ENCODE measurements at places on chromosomes 16 and 17.

- DNase-seq: no peak
Observed at GRCh38 chr16:89670496-89671431, 13.1 kb downstream of the SPATA33 start.

GRCh38 chr17:75617675-75618074 lies 15.6 kb upstream of the SMIM5 start:
- DNase-seq: no peak

DNA sequence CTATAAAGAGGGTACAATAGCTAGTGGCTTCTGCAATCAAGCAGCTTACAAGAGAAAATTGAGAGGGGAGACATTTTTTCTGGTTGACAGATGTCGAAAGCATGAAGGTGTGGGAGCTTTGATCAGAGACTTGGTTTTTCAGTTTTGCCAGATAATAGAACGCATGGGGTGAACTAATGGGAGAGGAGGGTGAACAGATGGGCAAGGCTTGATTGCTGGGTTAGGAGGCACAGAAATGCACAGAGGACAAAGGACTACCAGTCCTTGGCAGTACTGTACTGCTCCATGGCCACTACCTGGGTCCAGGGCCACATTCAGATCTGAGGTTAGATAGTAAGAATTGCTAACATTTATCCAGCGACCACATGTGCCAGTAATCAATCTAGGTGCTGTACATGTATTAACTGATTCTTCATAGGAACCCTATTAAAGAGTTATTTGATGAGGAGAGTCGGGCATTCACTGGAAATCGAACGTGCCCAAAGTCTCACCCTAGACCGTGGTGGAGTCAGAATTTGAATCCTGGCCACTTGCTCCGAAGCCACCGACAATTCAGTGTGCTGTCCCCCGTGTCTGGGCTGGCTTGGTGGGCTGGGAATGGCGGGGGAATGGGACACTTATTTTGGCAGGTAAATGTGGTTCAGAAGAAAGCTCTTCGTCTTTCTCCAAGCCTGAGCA lies 873 bp upstream of the KSR1 start:
- DNase-seq: no peak

DNA sequence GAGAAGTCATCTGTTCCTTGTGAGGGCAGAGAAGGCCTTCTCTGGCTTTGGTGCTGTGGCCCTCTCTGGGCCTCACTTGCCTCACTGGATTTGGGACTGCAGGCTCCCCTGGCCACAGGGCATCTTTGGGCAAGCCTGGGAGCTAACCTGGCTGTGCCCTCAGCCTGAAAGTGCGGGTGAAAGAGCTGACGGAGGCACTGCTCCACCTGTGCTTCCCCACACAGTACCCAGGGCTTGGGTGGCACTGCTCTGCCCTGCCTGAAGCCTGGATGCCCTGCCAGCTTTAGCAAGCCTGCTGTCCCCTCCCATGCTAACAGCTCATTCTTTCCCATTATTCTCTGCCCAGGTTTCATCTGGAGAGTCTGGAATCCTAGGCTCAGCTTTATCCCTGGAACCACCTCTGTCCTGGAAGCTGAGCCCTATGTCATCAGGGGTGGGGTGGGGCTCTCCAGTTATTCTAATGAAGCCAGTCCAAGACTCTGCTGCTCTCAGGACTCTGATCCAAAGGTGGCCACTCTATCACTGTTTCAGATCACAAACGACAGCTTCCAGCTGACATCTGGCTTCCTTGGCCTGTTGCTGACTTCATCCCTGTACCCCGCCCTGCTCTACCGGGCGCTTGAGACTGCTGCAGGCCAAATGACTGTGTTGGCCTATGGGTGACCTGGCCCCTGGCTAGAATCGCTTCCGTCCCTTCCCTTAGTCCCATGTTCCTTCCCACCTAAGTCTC lies 29.3 kb downstream of the HIC1 start:
- DNase-seq: no peak

DNA sequence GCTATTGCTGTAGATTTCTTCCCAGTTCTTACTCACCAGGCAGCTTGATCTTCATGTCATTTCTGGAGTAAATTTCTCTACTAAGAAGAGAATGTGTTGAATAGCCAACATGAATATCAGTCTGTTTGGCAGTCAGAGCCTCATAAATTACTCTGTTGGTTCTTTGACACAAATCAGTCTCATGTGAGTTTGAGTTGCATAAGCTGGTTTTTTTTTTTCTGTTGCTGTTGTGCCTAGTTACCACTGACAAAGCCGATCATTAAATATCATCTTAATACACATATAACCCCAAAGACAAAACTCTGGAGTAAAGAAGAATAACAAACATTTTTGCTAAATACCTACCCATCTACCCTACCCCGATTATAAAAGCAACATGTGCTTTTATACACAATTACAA lies 240.5 kb upstream of the KCNJ16 start:
- DNase-seq: no peak

- no peak for DNase-seq
Observed at GRCh38 chr17:19502517-19502916, 31.1 kb upstream of the SLC47A1 start.

GRCh38 chr17:37361543-37361942 lies 14.2 kb upstream of the C17orf78 start:
- DNase-seq: no peak

DNA sequence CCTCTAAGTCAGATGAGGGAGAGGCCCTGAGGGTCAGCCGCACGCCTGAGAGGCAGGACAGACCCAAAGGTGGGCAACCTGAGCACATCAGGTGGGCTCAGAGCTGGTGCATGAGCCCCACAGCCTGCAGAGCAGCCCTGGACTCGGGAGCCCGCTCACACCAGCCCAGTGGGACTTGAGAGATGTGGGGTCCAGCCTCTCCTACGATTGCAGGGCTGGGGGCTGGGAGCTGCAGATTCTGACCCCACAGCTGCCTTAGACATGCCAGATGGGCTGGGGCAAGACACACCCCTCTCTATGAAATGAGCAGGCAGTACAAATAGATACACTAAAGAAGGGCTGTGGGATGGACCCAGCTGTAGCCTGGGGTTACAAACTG lies 77.1 kb upstream of the RBL2 start:
- no peak for DNase-seq

DNA sequence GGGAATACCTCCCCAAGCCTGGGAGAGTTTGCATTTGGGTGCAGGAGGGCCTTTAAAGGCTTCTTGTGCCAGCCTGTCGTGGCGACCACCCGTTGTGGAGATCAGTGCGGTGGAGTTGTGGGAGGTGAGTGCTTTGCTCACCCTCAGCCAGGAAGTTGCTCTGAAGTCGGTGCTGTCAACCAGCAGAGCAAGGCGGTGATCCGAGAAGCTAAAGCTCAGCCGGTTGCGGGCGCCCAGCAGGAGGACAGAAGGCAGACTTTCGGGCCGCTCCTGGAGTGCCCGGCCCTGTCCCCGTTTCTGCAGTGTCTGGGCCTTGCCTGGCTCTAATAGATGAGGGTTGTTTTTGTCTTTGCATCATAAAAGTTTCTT lies 1.4 kb downstream of the UBE2I start:
- no peak for DNase-seq

DNA sequence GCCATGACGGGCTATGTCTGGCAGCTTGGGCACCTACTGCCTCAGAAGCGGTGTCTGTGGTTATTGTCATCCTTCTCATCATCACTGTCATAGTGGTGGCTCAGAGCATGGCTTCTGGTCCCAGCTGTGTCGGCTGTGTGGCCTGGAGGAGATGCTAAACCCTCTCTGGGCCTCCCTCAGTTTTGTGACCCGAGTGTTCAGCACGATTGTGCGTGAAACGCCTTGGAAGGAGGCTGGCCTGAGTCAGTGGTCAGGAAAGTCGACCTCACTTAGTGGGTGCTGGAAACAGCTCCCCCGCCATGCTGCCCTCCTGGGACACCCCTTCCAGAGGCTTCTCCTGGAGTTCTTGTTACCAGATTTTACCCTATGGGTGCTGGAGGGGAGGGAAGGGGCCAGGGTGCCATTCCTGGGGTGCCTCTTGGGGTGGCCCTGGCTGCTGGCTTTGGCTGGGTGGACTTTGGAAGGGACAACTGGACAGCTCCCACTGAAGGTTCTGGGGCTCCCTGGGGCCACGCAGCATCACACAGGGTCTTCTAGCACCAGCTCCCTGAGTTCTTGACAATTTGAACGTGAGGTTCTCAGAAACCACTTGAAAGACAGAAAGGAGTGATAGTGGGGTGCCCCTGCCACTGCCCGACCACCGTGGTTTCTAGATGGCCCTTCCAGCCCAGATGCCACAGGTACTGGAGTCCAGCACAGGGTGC lies 226.5 kb upstream of the GSE1 start:
- no peak for DNase-seq

DNA sequence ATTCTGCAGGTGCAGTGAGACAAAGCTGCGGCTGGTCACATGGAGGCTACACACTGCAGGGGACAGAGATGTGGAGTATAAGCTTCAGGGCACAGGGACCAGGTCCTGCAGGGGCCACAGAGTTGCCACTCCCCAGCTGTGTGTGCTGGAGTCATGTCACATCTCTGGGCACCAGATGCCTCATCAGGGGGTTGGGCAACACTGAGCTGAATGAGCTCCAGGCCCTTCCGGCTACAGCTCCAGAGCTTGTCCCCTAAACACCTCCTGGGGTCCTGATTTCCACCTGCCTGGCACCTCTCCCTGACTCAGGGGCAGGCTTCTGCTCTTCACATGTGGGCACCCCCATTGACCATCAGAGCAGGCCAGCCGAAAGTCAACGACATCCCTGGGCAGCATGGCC lies 32.5 kb downstream of the SPHK1 start:
- DNase-seq: no peak

GRCh38 chr17:21119247-21119918 lies 7.4 kb upstream of the DHRS7B start:
- peak; percentile 78 for DNase-seq

DNA sequence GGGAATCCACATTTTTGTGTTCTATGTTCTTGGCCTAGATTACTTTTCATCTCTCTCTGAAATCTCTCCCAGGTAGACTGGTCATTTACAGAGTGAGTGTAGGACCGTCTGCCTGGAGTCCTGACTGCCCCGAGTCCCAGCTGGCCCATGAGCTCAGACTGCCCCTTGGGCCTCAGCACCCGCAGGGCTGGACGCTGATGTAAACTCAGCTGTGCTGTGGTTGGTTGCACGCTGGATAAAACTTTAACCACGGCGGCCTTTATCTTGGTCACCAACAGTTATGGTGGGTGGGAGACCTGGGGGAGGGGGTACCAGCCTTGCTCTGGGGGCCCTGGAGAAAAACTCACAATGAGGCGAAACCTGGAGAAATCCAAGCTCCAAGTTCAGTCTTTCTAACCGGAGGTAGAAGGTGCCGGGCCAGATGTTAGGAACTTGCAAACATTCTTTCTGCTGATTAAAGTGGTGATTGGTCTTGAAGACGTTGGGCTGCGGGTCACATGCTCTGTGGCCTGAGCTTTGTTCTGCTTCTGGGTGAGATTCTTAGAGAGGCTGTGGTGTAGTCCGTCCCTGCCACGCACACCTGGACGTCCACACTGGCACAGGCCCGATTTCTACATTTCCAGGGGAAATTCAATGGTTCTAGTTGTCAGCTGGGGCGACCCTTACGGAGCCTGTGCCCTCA lies 6.9 kb downstream of the METRNL start:
- DNase-seq: no peak

DNA sequence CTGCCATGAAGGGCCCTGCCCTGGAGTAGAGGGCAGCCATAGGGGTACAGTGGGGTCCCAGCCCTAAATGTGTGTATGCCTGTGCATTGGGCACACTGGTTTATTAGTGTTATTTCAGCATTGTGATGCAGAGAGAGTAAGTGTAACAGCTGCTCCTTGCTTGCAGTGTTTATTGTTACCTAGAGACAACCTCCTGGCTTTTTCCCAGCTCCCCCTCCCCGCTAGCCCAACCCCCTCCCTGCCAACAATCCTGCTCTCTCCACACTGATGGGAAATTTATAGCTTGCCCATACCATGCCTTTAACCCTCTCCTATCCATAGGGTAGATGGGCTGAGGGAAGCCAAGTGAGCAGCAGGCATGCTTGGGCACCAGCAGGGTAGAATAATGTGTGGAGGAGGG lies 51.3 kb downstream of the NEUROD2 start:
- no peak for DNase-seq

GRCh38 chr17:19392303-19392702 lies 5.3 kb upstream of the MFAP4 start:
- DNase-seq: no peak

- DNase-seq: no peak
Observed at GRCh38 chr17:61382796-61383688, 16.6 kb upstream of the TBX2 start.

GRCh38 chr16:49967012-49967559 lies 57.9 kb upstream of the CNEP1R1 start:
- DNase-seq: no peak

GRCh38 chr16:14628806-14629611 lies 1.1 kb downstream of the PARN start:
- DNase-seq: no peak

- no peak for DNase-seq
Observed at GRCh38 chr17:40986920-40987319, 2.8 kb upstream of the KRT40 start.

- DNase-seq: no peak
Observed at GRCh38 chr17:49779739-49780231, 8.7 kb upstream of the KAT7 start.

GRCh38 chr17:17115620-17116019 lies 73.4 kb downstream of the MPRIP start:
- no peak for DNase-seq

GRCh38 chr17:6365200-6365943 lies 69.5 kb downstream of the AIPL1 start:
- no peak for DNase-seq

DNA sequence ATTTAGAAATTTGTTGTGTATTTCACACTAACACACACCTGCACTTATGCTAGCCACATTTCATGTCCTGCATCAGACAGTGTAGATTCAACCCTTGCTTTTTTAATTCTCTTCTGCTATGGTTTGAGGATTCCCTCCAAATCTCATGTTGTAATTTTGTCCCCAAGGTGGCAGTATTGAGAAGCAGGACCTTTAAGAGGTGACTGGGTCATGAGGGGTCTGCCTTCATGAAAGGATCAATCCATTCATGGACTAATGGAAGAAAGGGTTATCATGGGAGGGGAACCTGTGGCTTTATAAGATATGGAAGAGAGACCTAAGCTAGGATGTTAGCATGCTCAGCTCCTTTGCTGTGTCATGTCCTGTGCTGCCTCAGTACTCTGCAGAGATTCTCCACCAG lies 1032.2 kb downstream of the CDH11 start:
- no peak for DNase-seq

DNA sequence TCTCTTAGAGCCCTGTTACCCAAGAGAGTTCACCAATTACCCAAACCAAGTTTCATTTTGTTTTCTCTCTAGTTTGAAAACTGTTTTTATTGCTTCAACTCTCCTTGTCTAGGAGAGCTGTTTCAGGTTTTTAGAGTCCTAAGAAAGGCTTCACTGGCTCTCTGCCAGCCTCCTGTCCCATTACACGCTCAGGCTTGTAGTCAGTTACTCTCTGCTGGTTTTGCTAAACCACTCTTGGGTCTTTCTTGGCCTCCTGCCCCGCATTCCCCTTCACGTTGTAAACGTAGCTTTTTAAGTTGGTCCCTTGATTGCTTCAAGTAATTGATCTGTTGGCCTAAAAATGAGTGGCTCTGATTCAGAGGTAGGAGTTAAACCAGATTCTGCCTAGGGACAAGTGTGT lies 529.1 kb downstream of the MAF start:
- no peak for DNase-seq

DNA sequence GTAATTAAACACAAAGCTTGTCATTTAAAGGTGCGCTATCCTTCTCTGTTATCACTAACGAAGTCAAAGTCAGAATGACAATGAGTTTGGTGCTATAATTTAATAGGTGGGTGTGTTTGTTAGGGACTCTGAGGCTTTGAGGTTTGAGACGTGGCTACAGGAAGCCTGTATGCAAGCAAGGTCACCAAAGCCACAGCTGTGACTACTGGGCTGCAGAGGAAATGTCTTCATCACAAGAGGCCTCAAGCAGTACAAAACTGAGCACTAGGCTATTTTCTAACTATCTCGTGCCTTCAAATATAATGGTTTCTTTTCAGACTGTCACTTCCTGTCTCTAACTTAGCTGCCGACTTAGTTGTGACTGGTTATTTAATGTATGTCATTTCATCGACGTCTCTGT lies 141.2 kb downstream of the AATF start:
- DNase-seq: peak; percentile 65
